ENCODE measurements at places on chromosomes 7 and 10. TPM values are rescaled to one million over a fixed set of nuclear protein-coding genes. Genes with fewer than 3 reads are reported as not detected.

The CACNA2D1 gene
- 14.9 TPM for total RNA-seq

The SPDYE6 gene
- not detected for total RNA-seq

The TMEM26 gene
- total RNA-seq, result 0.04 TPM

The IFIT1B gene
- total RNA-seq, result not detected

The CPN1 gene
- total RNA-seq, result not detected

The LMTK2 gene
- 12.6 TPM for total RNA-seq

The ZNF804B gene
- total RNA-seq, result not detected

The GRB10 gene
- 92.9 TPM for total RNA-seq

The SPDYE5 gene
- not detected for total RNA-seq

The GNGT1 gene
- total RNA-seq, result not detected

The CXCL12 gene
- total RNA-seq, result 21.1 TPM

The CCL24 gene
- not detected for total RNA-seq

The CPXM2 gene
- total RNA-seq, result 2.9 TPM

The MCM10 gene
- total RNA-seq, result 28.4 TPM

The BTBD16 gene
- total RNA-seq, result 0.42 TPM

The FKBP6 gene
- not detected for total RNA-seq

The CREM gene
- 36.0 TPM for total RNA-seq

The SPDYE2 gene
- total RNA-seq, result not detected

The PAPSS2 gene
- total RNA-seq, result 25.8 TPM

The LANCL2 gene
- total RNA-seq, result 10.7 TPM

The AFAP1L2 gene
- 2.0 TPM for total RNA-seq

The LIPF gene
- total RNA-seq, result not detected

The CDNF gene
- total RNA-seq, result 0.28 TPM

The PIK3AP1 gene
- 1.2 TPM for total RNA-seq

The TMEM176B gene
- total RNA-seq, result 0.80 TPM

The PURB gene
- 7.7 TPM for total RNA-seq

Data from H7 (cell line).